ENCODE measurements at places on chromosomes 1 and 21. TPM values are rescaled to one million over a fixed set of nuclear protein-coding genes. Genes with fewer than 3 reads are reported as not detected.

The UBL4B gene
- not detected for polyA plus RNA-seq

- no peak for DNase-seq
Measured at GRCh38 chr1:161177936-161178244, 583 bp upstream of the B4GALT3 start.

- DNase-seq: no peak
Measured at GRCh38 chr1:104488296-104489015, 738.8 kb downstream of the AMY1C start.

The INAVA gene
- 0.02 TPM for polyA plus RNA-seq

DNA sequence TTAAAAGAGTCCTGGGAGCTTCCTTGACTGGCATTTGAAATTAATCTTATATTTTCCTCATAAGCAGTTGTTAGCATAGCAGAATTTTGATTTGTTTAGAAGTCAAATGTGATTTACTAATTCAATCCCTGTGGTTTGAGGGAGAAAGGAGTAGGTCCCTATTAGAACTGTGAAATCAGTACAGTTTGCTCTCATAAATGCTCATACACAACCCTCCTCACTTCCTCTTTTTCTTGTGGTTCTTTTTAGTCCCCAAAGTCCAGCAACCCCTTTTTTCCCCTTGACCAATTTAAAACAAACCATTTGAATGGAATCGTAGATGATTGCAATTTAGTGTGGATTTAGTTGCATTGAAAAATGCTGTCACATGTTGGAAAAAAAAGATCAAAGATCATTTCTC is 9.2 kb upstream of the IFI44 start:
- no peak for DNase-seq

The ANKRD65 gene
- polyA plus RNA-seq: 0.24 TPM

DNA sequence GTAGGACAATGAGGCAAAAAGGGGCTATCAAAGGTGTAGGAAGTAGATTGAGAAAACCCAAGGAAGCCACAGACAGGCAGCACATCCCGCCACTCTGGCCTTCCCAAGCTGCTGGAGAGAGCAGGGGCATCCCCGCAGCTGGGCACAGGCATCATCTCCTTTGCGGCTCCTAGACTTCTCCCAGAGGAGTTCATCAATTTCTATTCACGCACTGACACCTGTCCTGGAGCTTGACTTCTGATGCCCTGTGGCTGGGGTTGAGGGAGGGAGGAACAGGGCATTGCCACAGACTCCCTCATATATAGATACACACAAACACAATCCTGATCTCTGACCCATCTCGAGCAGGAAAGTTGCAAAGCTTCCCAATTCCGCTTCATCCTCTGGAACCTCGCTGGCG is 1.9 kb upstream of the TFAP2E start:
- DNase-seq: no peak

The OR2T35 gene
- polyA plus RNA-seq: not detected

The FAM151A gene
- polyA plus RNA-seq: not detected

- DNase-seq: no peak
Measured at GRCh38 chr1:15187175-15188129, 33.9 kb downstream of the TMEM51 start.

DNA sequence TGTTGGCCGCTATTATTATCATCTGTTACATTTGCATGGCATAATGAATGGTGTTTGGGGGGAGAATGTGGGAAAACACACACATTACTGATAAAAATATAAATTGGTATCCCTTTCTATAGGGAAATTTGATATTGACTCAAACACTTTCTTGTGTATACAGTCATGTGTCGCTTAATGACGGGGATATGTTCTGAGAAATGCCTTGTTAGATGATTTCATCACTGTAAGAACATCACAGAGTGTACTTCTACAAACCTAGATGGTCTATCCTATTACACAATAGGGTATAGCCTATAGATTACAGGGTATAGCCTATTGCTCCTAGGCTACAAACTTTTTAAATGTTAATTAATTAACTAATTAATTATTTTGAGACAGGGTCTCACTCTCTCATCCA is 67.2 kb upstream of the B3GALNT2 start:
- no peak for DNase-seq

GRCh38 chr1:85616364-85616705 is 35.8 kb downstream of the CCN1 start:
- DNase-seq: no peak

DNA sequence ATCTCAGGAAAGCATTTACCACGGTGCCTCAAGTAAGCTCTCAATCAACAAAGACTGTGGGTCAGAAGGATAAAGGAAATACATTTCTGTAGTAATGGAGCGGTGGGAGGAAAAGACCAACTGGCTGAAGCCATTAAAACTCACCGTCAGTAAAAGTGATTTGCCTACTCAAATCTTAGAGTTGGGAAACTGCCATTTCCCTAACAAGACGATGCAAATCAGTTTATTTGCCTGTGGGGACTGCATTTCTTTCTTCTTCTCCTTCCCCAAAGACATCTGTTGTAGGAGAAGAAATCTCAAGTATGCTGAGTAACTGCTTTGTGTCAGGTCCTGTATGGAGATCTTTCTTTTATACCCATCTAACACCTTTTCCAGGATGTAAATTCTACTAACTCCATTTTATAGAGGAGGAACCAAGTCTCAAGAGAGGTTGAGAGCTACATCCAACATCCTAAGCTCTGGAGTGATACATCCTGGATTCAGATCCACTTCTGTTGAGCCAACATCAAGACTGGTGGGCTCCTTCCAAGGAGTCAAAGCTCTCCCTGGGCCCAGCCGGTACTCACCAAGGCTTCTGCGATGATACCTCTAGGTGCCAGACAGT is 219.3 kb upstream of the FGGY start:
- DNase-seq: no peak

The RBM11 gene
- not detected for polyA plus RNA-seq

The SLC25A44 gene
- 24.1 TPM for polyA plus RNA-seq

DNA sequence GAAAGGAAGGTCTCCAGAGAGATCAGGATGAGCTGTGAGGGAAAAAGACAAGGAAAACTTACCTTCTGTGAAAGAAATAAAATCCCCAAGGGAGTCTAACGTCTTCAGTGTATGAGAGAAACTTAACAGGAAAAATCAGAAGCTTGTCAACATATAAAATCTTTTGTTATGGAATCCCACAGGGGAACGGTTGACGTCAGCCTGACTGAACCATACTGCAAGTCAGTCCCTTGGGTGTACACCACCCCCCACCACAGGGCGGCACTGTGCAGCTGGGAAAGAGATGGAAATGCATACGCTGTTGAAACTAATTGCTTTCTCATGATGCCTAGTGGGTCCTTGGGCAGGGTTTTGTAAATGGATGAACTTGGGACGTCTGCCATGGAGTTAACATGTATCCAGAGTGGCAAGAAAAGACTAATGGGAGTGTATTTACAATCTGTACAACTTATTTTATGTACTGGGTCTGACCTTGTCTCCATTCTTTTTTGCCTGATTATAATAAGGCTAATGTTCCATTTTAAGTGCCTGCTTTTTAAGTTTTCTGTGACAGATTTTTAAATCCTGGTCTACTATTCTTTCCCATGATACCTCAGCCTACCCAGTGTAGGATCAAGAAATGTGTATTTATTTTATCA is 22.7 kb downstream of the UTP25 start:
- no peak for DNase-seq

DNA sequence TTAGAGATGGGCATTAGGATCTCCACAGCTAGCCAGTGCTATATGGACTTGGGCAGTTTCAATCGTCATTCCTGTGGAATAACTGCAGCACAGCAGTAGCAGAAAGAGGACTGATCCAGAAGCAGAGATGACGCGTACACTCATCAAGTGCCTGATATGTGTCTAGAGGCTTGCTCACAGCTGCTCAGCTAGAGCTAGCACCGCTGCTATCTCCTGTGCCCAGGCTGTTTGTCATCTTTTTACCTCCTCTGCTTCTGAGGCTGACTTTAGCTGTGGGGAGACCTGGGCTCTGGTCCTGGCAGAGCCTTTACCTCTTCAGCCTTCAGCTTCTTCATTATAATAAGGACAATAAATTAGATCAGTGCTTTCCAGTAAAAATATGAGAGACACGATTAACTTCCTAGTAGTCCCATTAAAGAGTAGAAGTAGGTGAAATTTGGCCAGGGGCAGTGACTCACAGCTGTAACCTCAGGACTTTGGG is 5.3 kb downstream of the TENT5C start:
- DNase-seq: no peak

GRCh38 chr1:169326956-169327268 is 40.7 kb downstream of the NME7 start:
- no peak for DNase-seq

DNA sequence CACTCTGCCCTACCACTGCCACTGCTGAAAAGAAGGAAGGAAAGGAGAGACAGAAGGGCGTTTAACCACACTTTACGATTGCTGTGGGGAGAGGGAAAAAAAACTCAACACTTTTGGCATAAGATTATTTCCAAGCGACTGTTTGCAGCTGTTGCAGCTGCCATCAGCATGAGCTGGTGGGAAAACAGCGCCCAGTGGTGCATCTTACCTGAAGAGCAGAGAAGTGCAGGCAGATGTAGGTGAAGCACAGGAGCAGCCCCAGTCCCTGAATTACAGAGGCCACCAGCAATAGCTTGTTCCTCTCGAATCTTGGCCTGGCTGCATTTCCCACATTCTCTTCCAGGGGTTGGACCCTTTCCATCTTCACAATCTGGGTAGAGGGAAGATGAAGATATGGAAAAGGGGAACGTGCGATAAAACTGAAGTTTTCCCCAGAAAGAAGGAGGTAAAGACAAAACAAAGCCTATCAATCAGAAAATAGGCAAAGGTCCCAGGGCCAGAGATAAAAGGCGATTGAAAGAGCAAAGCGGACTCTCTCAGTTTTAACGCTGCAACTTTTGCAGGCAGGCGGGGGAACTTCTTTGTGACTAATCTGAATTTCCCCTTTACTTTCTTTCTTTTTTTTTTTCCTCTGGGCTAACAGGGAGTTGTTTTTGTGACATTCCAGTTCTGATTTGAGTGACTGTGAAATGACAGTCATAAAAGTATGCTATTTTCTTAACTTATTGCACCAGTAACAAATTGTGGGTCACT is at the start of gene TNFSF4:
Gene TNFSF4, minus strand, starts transcription at position 516 of the 753 bp plus-strand sequence. Its CDS starts 155 bp downstream, at position 361.
- DNase-seq: no peak

The GNAT2 gene
- not detected for polyA plus RNA-seq

The RNF223 gene
- polyA plus RNA-seq: not detected

The ARHGAP30 gene
- not detected for polyA plus RNA-seq

The SMIM1 gene
- 2.5 TPM for polyA plus RNA-seq

The RGSL1 gene
- polyA plus RNA-seq: not detected

DNA sequence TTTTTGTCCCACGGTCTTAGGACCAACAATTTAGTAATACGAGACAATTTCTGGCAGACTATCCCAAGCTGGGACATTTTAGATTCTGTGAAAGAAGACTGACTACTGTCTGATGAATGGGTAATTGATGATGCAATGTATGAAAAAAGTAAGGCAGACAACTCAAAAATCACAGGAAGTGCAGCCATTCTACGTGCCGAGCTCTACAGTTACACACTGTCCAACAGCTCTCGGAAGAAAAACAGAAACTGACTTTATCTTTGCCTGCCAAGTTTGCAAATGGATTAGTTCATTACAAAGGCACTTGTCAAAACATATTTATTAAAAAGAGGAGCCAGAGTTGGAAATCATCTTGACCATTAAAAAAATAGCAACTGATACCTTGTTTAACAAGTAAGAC is 31.3 kb downstream of the ZBTB8B start:
- no peak for DNase-seq

GRCh38 chr1:105874621-105875020 is 1181.9 kb upstream of the PRMT6 start:
- no peak for DNase-seq

DNA sequence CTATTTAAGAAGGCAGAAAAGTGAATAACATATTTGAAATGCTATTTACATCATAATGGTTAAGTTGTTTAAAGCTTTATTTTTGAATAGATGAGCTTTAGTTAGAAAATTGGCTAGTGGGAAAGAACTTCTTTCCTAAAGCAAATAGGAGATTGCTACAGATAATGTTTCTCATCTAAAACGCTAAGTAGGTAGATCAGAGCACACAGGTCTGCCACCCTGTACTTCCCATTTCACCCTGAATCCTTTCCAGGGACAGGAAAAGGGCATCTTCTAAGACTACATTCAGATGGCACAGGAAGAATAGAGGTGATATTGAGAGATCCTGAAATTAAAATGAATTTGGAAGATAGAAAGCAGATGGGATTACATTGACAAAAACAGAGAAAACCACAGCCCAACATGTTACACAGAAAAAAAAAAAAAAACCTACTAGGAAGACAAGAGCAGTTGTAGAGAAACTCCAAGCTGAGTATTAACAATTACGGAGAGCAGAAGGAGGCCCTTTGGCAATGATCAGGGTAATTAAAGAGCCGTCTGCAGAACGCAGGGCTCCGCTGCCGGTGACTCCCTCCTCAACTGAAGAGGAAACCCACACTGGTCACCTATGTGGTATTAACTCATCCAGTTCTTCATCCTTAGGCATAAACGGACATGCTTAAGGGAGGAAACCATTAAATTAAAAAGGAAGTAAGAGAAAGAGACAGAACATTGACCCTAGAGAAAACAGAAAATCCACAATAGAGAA is 53.6 kb upstream of the MAP10 start:
- no peak for DNase-seq

GRCh38 chr1:154404511-154404931 is 622 bp upstream of the IL6R start:
- no peak for DNase-seq

- DNase-seq: no peak
Measured at GRCh38 chr1:205961991-205962820, 18.9 kb upstream of the SLC26A9 start.

- no peak for DNase-seq
Measured at GRCh38 chr1:119680723-119681122, 31.0 kb upstream of the PHGDH start.

GRCh38 chr21:21624674-21625073 is 626.5 kb downstream of the NCAM2 start:
- DNase-seq: peak; percentile 26

DNA sequence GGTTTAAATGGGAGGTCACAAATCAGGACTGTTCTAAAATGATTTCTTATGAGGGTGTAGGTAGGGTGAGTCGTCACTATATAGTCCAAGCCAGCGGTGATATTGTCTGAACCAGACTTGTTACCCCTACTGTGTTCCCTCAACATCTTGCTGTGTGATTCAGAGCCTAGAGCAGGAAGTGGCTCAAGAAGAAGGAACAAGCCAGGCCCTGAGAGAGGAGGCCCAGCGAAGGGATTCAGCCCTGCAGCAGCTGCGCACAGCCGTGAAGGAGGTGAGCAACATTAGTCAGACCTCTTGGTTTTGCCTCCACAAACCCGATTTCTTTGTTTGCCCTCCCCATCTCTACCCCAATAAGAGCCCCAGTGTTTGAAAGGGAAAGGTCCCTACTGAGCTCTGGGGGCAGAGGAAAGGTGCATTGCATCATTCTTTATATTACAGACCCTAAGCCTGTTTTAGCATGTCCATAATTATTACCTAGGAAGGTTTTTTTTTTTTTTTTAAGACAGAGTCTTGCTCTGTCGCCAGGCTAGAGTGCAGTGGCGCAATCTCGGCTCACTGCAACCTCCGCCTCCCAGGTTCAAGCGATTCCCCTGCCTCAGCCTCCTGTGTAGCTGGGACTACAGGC is 5.0 kb upstream of the SH3BGRL3 start:
- no peak for DNase-seq

DNA sequence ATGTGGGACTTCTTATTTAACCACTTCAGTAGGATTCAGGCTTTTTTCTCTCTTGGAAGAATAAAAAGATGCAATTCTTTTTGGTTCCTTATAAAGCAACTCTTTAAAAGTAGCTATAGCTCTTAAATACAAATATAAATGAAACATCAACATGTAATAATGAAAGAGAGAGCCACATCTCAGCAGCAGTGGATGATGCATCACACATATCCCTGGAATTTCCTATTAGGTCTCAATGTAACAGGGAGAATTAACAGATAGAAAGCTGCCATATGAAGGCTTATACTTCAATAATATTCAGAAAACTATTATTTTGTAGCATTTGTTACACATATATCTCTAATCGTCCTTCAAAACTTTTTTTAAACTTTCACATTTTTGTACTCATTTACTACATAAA is 119.0 kb upstream of the USH2A start:
- no peak for DNase-seq

Measured in AG04450 (cell line).